ENCODE measurements at places on chromosomes 4 and X. TPM values are rescaled to one million over a fixed set of nuclear protein-coding genes. Genes with fewer than 3 reads are reported as not detected.

AFP gene
- total RNA-seq, result not detected

GYPB gene
- not detected for total RNA-seq

SPINK2 gene
- total RNA-seq, result not detected

CT55 gene
- total RNA-seq, result not detected

RP2 gene
- 27.2 TPM for total RNA-seq

DNA sequence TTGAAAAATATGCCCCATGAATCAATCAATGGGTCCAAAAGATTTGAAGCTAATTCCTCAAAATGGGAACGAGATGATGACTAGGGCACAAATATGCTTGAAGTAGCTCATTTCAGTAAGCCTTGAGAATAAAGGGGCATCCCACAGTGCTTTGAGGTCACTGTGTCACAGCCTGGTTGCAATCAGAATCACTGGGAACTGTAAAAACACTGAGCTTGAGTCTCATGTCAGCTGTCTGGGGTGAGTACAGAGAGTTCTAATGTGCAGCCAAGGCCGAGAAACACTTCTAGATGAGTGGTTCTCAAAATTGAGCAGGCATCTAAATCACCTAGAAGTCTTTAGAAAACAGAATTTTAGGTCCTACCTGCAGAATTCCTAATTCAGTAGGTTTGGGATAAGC lies 120.5 kb upstream of the EGFL6 start:
- no peak overlapping the region for H3K4me3 ChIP-seq
- DNase-seq, result no peak

- DNase-seq, result no peak
- H3K27ac ChIP-seq, result no peak overlapping the region
- H3K4me3 ChIP-seq, result no peak overlapping the region
- H3K27me3 ChIP-seq, result no peaks in the 10 kb centered on the region
- H3K4me1 ChIP-seq, result no peaks in the 10 kb centered on the region
- no peaks in the 10 kb centered on the region for H3K36me3 ChIP-seq
Observed at GRCh38 chr4:33737726-33738125, 2506.6 kb downstream of the ARAP2 start.

GRCh38 chrX:76977452-76977851 lies 469.7 kb upstream of the FGF16 start:
- no peaks in the 10 kb centered on the region for H3K4me1 ChIP-seq
- no peaks in the 10 kb centered on the region for H3K27me3 ChIP-seq
- no peak overlapping the region for H3K4me3 ChIP-seq
- no peaks in the 10 kb centered on the region for H3K36me3 ChIP-seq
- no peak overlapping the region for H3K27ac ChIP-seq

GRCh38 chr4:114562176-114562904 lies 36.3 kb upstream of the UGT8 start:
- no peak overlapping the region for H3K27ac ChIP-seq
- DNase-seq, result no peak
- H3K4me1 ChIP-seq, result no peaks in the 10 kb centered on the region
- no peaks in the 10 kb centered on the region for H3K27me3 ChIP-seq
- H3K36me3 ChIP-seq, result no peaks in the 10 kb centered on the region

- no peak overlapping the region for H3K27ac ChIP-seq
- H3K4me3 ChIP-seq, result no peak overlapping the region
- H3K27me3 ChIP-seq, result no peaks in the 10 kb centered on the region
- H3K4me1 ChIP-seq, result peaks cover 11% of the 10 kb centered on the region
Observed at GRCh38 chrX:44957848-44958247, 84.9 kb downstream of the KDM6A start.

- no peak for DNase-seq
- H3K27ac ChIP-seq, result no peak overlapping the region
- H3K4me3 ChIP-seq, result no peak overlapping the region
Observed at GRCh38 chr4:98319021-98319420, 57.8 kb downstream of the RAP1GDS1 start.

GRCh38 chr4:4302416-4302815 lies 12.4 kb downstream of the ZBTB49 start:
- no peaks in the 10 kb centered on the region for H3K4me1 ChIP-seq
- no peak overlapping the region for H3K4me3 ChIP-seq
- H3K36me3 ChIP-seq, result peaks cover 22% of the 10 kb centered on the region
- no peak overlapping the region for H3K27ac ChIP-seq
- no peak for DNase-seq

DNA sequence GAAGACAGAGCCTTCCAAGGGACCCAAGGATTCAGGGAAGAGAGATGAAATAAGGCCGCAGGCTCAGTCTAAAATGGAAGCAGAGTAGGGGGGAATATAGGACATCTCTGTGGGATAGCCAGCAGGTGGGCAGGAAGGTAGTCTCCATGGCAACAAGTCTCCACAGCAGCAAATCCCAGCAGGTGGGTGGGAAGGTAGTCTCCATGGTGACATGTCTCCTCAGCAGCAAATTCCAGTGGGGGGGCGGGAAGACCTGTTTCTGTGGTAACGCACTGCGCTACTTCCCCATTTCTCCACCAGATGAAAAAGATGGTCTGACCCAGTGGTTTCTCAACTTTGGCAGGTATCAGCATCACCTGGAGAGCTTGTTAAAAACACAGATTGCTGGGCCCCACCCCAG lies 18.3 kb downstream of the NLGN3 start:
- H3K36me3 ChIP-seq, result no peaks in the 10 kb centered on the region
- DNase-seq, result no peak
- H3K27ac ChIP-seq, result no peak overlapping the region
- no peaks in the 10 kb centered on the region for H3K4me1 ChIP-seq

GRCh38 chr4:168849997-168850396 lies 160.1 kb downstream of the CBR4 start:
- H3K27ac ChIP-seq, result no peak overlapping the region
- H3K4me1 ChIP-seq, result peaks cover 34% of the 10 kb centered on the region
- DNase-seq, result no peak
- H3K36me3 ChIP-seq, result peaks cover 56% of the 10 kb centered on the region
- no peak overlapping the region for H3K4me3 ChIP-seq
- H3K27me3 ChIP-seq, result no peaks in the 10 kb centered on the region

- peaks cover 39% of the 10 kb centered on the region for H3K36me3 ChIP-seq
- H3K27ac ChIP-seq, result peak overlapping the region; percentile 62
- DNase-seq, result no peak
- H3K4me3 ChIP-seq, result no peak overlapping the region
- peaks cover 38% of the 10 kb centered on the region for H3K4me1 ChIP-seq
Observed at GRCh38 chr4:113943863-113944262, 35.6 kb downstream of the ARSJ start.

DNA sequence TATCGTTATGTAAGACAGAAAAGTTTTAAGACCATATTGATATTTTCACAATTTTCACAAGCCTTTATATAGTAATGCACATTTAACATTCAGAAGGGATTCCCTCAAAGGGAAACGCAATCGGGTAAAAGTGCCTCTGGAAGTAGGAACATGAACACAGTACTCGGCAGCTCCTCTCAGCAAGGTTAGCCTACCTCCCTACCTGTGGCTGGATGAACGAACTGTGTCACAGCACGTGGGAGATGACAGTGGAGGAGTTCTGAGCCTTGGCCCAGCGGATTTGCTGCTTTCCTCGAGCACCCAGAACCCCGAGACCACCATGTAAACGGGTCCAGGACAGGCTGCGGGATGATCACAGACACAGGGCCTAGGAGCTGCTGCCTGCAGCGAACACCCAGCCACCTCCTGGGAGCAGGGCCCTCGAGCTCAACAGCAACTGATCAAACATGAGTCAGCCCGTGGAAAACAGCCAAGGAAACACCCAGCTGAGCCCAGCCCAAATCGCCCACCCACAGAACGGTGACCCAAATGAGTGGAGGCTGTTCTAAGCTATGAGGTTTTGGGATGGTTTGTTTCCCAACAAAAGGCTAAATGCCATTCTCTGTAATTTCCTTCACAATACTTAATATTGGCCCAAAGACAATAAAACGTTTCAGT lies 30.4 kb downstream of the FAT1 start:
- DNase-seq, result peak; percentile 88
- no peak overlapping the region for H3K4me3 ChIP-seq
- H3K4me1 ChIP-seq, result peaks cover 40% of the 10 kb centered on the region
- peak overlapping the region; percentile 61 for H3K27ac ChIP-seq
- H3K36me3 ChIP-seq, result peaks cover 83% of the 10 kb centered on the region

GRCh38 chr4:6681191-6681590 lies 12.5 kb upstream of the S100P start:
- no peaks in the 10 kb centered on the region for H3K27me3 ChIP-seq
- H3K27ac ChIP-seq, result no peak overlapping the region
- H3K36me3 ChIP-seq, result peaks cover under 1% of the 10 kb centered on the region
- DNase-seq, result no peak

DNA sequence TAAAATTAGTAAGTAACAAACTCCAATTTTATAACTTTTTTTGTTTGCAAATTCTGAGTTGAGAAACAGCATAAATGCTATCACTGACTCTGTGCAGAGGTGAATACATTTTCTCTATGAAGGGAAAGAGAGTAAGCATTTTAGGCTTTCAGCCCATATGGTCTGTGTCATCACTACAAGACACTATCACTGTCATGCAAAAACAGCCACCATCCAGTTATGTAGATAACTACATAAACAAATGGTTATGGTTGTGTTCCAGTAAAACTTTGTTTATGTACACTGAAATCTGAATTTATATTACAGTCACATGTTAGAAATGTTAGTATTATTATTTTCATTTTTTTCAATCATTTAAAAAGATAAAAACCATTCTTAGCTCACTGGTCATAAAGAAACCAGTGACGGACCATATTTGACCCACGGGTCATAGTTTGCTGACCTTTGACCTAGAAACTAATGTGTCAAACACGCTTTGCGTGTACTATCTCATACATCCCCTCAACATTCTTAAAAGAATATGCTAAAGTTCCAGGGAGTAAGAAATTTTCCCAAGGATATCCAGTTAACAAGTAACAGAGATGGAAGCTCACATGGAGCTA lies 29.1 kb downstream of the RASGEF1B start:
- no peak overlapping the region for H3K4me3 ChIP-seq
- no peak for DNase-seq
- H3K4me1 ChIP-seq, result no peaks in the 10 kb centered on the region
